ENCODE measurements at places on chromosomes 7 and 10.

DNA sequence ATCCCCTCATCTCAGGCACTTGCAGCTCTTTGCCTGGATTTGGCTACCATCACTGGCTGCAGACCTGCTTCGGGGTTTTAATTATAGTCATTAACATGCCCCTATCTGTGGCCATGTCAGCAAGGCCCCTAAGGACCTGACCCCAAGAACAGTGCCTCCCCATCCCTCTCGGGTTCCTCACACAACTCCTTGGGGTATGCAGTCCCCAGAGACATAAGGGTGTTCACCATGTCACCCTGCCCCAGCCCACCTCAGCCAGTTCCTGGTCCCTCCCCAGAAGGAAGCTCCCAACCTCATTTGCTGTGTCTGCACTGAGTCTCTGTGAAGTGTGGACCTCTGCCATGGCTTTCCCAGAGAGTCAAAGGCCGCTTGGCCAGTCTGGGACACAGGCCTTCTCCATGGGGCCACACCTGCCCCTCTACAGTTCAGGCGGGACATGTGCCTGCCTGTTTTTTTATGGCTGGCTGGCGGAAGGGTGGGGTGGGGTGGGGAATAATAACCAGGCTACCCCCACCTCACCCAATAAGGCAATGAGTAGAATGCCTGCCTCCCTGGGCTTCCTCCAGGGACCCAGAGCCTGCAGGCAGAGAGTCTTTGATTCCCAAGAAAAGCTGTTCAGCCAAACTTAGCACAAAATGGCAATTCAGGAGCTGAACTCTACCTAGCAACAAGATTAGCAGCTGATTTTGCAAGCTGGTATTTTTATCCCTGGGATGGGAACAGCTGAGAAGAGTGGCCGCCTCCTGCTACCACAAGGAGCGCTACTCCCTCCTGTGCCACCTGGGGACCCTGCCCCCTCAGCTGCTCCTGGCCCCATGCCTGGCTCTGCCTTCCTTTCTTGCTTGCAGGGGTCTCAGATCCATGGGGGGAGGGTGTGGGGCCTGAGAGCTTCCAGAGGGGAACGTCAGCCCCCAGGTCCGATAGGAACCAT lies 23.7 kb upstream of the CAMK2B start:
- no peak for DNase-seq

DNA sequence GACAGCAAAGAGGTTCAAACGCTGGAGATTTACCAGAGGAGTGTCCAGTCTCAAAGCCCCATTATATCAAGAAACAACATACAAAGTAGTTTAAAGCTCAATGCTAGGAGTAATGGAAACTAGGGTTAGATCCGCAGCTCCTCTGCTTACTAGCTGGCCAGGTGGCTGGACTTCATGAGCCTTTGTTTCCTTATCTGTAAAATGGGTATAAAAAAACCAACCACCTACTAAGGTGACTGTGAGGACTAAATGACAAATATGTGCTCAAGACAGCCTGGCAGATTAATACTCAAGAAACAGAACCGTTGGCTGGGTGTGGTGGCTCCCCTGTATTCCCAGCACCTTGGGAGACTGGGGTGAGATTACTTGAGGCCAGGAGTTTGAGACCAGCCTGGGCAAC lies 5.8 kb upstream of the RBM20 start:
- DNase-seq, result no peak

DNA sequence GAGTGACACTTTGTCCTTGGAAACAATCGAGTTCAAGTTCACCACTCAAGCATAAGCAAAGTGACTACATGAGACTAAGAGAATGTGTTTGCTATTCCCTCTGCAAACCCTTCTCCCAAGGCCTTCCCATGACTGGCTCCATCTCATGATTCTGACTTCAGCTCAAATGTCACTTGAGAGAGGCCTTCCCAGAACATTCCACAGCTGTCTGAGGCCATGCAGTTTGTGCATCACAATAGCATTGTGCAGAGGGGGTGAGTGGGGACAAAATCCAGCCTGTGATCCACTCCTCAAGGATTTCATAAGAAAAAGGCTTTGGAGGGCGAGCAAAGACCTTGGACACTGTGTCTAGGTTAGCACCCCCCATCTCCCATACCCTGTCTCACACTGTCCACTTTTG lies 6.9 kb upstream of the LRMDA start:
- DNase-seq, result no peak

- DNase-seq, result no peak
These were observed 260.9 kb downstream of the SLC25A13 start for GRCh38 chr7:96061009-96061408.

- DNase-seq, result no peak
These were observed 5.2 kb downstream of the CCNY start for GRCh38 chr10:35341521-35341920.

DNA sequence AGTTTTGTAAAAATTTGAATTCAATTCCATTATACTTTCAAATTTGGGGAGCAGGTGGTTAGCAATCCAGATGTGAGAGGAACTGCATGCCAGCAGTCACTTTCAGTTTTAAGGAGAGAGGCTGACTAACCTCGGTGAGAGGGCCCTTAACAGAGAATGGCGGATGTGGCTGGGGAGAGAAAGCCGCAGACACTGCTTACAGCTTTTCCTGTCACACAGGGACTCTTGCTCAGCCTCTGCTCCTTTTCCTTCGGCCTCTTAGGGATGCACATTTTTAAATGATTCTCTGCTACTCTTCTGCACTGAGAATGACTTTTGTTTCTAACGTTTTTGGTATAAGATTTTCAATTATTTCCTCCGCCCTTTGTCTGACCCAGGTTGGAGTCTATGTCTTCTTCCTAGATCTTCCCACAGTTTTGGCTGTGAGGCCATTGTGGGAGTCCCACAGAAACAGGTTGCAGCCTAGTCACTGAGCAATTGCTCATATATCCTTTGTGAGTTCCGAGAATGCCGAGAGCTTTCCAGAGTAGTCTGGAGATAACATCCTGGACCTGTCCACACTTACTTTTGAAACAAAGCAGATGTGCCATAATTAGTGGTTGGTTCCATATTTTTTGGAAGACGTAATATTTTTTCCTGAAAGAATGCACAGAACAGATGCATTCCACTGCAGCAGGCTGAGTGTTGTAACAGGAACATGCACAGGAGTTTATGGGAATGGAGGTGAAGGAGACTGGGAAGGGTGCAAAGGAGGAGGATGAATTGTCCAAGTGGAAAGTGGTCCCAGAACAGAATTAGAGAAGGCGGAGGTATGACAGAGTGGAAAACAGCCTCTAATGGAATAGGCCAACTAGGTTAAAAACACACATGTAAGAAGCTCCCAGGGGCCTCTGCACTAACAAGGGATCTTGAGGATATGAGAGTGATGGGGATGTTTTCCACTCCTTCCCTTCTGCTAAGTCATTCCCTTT lies 168.0 kb upstream of the ZNF32 start:
- DNase-seq, result no peak

DNA sequence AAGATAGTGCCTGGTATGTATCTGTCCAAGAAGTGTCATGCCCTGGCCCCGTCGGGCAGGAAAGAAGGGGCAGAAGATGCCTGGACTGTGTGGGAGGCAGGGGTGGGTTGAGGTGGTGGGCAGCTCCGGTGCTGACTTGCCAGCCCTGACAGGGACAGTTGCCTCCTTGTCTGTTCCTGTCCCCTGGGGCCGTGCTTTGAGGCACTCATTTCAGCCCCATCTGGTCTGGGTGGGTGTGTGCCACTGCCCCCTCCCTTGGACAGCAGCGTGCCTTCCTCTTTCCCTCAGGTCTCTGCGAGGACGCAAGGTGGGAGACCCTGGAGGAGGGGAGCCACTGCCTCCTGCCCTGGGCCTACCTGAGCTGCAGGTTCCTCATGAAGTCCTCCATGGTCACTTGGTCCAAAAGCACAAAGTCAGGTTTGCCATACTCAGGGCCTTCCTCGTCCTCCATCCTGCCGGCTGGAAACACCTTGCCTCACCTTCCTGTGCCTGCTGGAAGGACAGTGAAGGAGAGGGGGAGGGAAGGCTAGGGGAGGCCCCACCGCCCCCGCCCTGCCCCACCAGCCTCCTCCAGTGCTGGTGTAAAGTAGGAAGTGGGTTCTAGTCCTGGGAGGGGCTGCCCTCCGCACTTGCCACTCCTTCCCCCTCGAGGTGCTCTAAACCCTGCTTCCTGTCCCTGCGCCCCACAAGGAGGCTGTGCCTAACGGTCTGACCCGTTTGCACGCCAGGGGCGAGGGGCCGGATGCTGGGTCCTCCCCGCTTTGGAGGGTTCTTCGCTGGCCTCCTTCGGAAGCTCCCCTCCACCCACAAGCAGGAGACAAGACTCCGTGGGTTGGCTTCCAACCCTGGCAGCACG lies at the start of gene MYO1G:
TSS of gene MYO1G (minus strand) at position 505 of the 856 bp plus-strand sequence. CDS start at position 451, 54 bp downstream.
- no peak for DNase-seq

All from frontal cortex (tissue), 4 donors.